ENCODE measurements at places on chromosomes 13 and 19. TPM values are rescaled to one million over a fixed set of nuclear protein-coding genes. Genes with fewer than 3 reads are reported as not detected.
A peak's percentile ranks its signal among the peaks of the same experiment; 100 is the strongest.

- no peaks in the 10 kb centered on the region for H3K4me1 ChIP-seq
- H3K27ac ChIP-seq = no peak overlapping the region
- H3K4me3 ChIP-seq = no peak overlapping the region
- no peak for DNase-seq
These were observed 22.4 kb downstream of the PDE4A start for GRCh38 chr19:10442698-10443097.

- no peaks in the 10 kb centered on the region for H3K27me3 ChIP-seq
- H3K4me3 ChIP-seq = peak overlapping the region; percentile 35
- H3K27ac ChIP-seq = no peak overlapping the region
- DNase-seq = no peak
- no peaks in the 10 kb centered on the region for H3K36me3 ChIP-seq
These were observed 313.8 kb upstream of the SPRY2 start for GRCh38 chr13:80654638-80655249.

DNA sequence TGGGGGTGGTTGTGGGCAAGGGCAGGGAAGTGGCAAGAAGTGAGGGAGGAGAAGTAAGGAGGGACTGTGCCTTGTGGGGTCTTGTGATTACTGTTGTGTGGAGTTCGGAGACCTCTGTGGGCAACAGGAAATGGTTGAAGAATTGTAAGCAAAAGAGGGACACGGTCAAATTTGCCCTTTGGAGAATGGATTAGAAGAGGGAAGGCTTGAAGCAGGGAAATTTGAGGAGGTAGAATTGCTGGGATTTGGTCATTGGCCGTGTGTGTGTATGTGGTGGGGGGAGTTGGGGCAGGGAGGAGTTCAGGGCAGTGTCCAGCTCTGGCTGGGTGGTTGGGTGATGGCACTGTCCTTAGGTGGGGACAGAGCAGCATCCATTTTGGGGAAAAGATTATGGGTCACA is 3.6 kb downstream of the WASF3 start:
- H3K27ac ChIP-seq = no peak overlapping the region
- H3K36me3 ChIP-seq = no peaks in the 10 kb centered on the region
- DNase-seq = no peak
- H3K4me1 ChIP-seq = no peaks in the 10 kb centered on the region
- no peak overlapping the region for H3K4me3 ChIP-seq
- H3K27me3 ChIP-seq = no peaks in the 10 kb centered on the region

- H3K27ac ChIP-seq = peak overlapping the region; percentile 93
- no peaks in the 10 kb centered on the region for H3K36me3 ChIP-seq
- H3K27me3 ChIP-seq = peaks cover 10% of the 10 kb centered on the region
- no peak for DNase-seq
- H3K4me1 ChIP-seq = no peaks in the 10 kb centered on the region
These were observed 927 bp upstream of the TSHZ3 start for GRCh38 chr19:31350033-31350692.

GRCh38 chr19:17718947-17719711 is at the start of gene MAP1S:
TSS of gene MAP1S (plus strand) at chr19:17719480. CDS start at chr19:17719503, 23 bp downstream.
- peak within 1 kb of the TSS; percentile 98 for H3K4me3 ChIP-seq
- H3K27ac ChIP-seq = peak within 1 kb of the TSS; percentile 79
- H3K4me1 ChIP-seq = peaks cover 12% of the 10 kb centered on the region

GRCh38 chr19:2555422-2556220 is 79.7 kb downstream of the GADD45B start:
- H3K27ac ChIP-seq = peak overlapping the region; percentile 54
- no peak for DNase-seq
- no peaks in the 10 kb centered on the region for H3K27me3 ChIP-seq
- H3K4me1 ChIP-seq = no peaks in the 10 kb centered on the region
- no peaks in the 10 kb centered on the region for H3K36me3 ChIP-seq

DNA sequence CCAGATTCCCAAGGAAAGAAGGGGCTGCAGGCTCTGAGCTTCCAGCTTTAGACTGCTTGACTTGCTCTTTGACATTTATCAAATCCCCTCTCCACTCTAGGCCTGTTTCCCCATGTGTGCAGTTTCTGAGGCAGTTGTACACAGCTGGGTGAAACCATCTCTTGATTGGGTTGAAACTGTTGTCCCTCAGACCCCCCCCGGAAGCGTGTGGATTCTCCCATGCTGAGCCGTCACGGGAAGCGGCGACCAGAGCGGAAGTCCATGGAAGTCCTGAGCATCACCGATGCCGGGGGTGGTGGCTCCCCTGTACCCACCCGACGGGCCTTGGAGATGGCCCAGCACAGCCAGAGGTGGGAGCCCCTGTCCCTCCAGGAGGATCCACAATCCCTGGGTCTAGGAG is 19.7 kb downstream of the BRSK1 start:
- no peak overlapping the region for H3K4me3 ChIP-seq
- H3K27me3 ChIP-seq = no peaks in the 10 kb centered on the region
- no peaks in the 10 kb centered on the region for H3K36me3 ChIP-seq
- DNase-seq = no peak
- H3K27ac ChIP-seq = no peak overlapping the region
- no peaks in the 10 kb centered on the region for H3K4me1 ChIP-seq

- no peak overlapping the region for H3K4me3 ChIP-seq
- H3K27ac ChIP-seq = no peak overlapping the region
- H3K36me3 ChIP-seq = no peaks in the 10 kb centered on the region
- DNase-seq = no peak
- no peaks in the 10 kb centered on the region for H3K27me3 ChIP-seq
- no peaks in the 10 kb centered on the region for H3K4me1 ChIP-seq
These were observed 43.3 kb downstream of the NAA16 start for GRCh38 chr13:41354416-41354815.

GRCh38 chr19:31325342-31325741 is 23.9 kb downstream of the TSHZ3 start:
- no peak overlapping the region for H3K27ac ChIP-seq
- no peaks in the 10 kb centered on the region for H3K4me1 ChIP-seq
- no peak overlapping the region for H3K4me3 ChIP-seq
- H3K27me3 ChIP-seq = no peaks in the 10 kb centered on the region
- H3K36me3 ChIP-seq = no peaks in the 10 kb centered on the region

GRCh38 chr13:96415831-96416385 is 326.0 kb downstream of the HS6ST3 start:
- no peak overlapping the region for H3K4me3 ChIP-seq
- H3K4me1 ChIP-seq = no peaks in the 10 kb centered on the region
- no peak for DNase-seq

GRCh38 chr13:36356058-36356457 is 9.9 kb upstream of the SPART start:
- H3K4me3 ChIP-seq = no peak overlapping the region
- H3K36me3 ChIP-seq = no peaks in the 10 kb centered on the region
- no peak for DNase-seq
- no peaks in the 10 kb centered on the region for H3K4me1 ChIP-seq
- no peak overlapping the region for H3K27ac ChIP-seq
- no peaks in the 10 kb centered on the region for H3K27me3 ChIP-seq

DNA sequence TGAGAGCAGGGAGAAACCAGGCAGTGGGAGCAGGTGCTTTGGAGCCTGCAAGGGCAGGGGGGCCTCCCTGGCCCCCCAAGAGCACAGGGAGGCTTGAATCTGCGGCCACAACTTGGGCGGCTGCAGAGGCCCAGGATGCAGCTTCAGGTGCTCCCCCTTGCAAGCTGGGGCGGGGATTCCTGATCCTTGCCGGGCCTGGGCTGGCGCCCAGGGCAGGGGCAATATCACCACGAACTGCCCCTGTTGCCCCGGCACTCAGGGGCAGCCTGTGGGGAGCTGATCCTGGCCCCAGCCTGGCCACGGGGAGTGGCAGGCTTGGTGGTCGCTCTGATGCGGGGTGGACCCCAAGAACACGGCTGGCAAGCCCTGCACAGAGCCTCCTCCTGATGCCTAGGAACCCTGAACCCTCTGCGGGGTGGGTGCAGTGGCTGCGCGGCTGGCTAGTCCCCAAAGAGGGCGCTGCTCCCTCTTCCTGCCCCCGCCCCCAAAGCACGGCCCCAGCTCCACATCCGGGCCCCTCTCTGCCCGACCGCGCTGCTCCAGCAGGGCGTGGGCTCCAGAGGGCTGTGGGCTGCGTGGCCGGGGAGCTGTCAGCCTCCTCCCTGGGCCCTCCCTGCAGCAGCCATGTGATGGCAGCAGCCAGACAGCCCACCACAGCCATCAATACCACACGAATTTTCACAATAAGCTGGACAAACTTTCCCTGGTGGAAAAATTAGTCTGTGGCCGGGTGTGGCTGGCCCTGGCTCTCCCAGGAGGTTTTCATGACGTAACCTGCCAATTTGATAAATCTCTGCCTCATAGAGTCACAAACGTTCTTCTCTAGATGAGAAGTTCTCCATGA is 21.0 kb downstream of the TNFSF9 start:
- H3K27me3 ChIP-seq = no peaks in the 10 kb centered on the region
- H3K27ac ChIP-seq = no peak overlapping the region
- no peaks in the 10 kb centered on the region for H3K36me3 ChIP-seq
- no peak overlapping the region for H3K4me3 ChIP-seq
- no peak for DNase-seq

- H3K4me3 ChIP-seq = no peak overlapping the region
- no peak overlapping the region for H3K27ac ChIP-seq
- DNase-seq = no peak
- H3K27me3 ChIP-seq = no peaks in the 10 kb centered on the region
- no peaks in the 10 kb centered on the region for H3K4me1 ChIP-seq
- H3K36me3 ChIP-seq = no peaks in the 10 kb centered on the region
These were observed 390.7 kb upstream of the SLITRK1 start for GRCh38 chr13:84272877-84273562.

- H3K4me3 ChIP-seq = peak overlapping the region; percentile 80
- H3K36me3 ChIP-seq = no peaks in the 10 kb centered on the region
- DNase-seq = no peak
- no peaks in the 10 kb centered on the region for H3K27me3 ChIP-seq
- H3K4me1 ChIP-seq = peaks cover 4% of the 10 kb centered on the region
These were observed 744 bp downstream of the ZNF805 start for GRCh38 chr19:57241176-57241575.

DNA sequence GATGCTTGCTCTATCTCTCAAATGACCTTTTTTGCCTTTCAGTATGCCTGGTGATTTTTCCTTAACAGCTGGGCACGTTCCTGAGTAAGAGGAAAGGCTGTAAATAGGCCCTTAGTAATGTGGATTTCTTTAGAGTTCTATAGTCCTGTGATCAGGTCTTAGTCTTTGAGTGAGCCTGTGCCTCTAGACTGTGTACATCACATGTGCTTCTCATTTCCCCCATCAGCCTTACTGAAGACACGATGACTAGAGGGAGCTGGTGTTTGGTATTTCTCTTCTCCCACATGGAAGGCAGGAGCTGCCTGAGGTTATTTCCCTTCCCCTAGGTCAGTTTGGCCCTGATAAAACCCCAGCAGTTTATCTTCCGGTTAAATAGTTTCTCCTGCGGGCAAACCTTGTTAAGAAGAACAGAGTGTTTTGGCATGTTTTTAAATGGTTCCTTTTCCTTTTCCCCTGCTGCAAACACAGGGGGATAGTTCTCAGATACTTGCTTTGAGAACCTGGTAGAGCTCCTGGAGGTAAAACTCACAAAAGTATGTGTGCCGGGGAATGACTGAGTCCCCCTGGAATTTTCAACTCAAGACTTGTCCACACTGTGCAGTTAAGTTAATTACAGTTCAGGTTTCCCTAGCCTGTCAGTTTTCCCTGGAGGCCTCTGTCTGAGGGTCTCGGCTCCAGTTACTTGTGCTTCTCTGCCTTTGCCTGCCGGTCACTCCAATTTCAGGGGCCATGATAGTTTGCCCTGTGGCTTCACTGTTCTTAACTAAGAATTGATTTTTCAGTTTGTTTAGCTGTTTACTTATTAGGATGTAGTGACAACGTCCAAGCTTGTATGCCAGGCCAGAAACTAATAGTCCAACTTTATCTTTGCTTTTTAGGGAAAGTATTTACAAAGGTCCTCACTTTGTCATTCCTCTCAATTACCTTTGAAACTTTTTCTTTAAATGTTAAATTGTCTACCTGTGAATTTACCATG is 94.4 kb downstream of the URI1 start:
- H3K36me3 ChIP-seq = no peaks in the 10 kb centered on the region
- no peak overlapping the region for H3K4me3 ChIP-seq
- no peaks in the 10 kb centered on the region for H3K27me3 ChIP-seq
- H3K27ac ChIP-seq = no peak overlapping the region

DNA sequence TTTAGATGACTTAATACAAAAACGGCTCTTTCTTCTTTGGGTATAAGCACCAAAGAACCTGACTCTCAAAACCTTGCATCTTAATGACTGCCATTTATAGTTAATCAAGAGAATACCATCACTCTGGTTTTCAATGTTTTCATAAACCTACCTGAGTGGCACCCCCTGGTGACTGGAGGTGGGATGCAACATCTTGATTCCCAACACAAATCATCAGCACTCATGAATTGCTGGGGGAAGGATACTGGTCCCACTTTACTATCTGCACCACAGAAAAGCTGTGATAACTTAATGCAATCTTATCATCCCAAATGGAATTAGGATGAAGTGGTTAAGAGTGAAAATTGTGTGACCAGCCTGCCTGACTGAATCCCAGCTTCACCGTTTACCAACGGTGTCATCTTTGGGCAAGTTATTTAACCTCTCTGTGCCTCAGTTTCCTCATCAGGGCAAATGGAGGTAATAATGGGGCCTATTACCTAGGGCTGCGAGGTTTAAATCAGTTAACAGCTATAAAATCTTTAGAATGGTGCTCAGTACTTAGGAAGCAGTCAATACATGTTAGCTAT is 366.4 kb downstream of the KLF12 start:
- no peaks in the 10 kb centered on the region for H3K27me3 ChIP-seq
- no peaks in the 10 kb centered on the region for H3K4me1 ChIP-seq
- DNase-seq = no peak
- H3K4me3 ChIP-seq = no peak overlapping the region
- no peak overlapping the region for H3K27ac ChIP-seq
- no peaks in the 10 kb centered on the region for H3K36me3 ChIP-seq

DNA sequence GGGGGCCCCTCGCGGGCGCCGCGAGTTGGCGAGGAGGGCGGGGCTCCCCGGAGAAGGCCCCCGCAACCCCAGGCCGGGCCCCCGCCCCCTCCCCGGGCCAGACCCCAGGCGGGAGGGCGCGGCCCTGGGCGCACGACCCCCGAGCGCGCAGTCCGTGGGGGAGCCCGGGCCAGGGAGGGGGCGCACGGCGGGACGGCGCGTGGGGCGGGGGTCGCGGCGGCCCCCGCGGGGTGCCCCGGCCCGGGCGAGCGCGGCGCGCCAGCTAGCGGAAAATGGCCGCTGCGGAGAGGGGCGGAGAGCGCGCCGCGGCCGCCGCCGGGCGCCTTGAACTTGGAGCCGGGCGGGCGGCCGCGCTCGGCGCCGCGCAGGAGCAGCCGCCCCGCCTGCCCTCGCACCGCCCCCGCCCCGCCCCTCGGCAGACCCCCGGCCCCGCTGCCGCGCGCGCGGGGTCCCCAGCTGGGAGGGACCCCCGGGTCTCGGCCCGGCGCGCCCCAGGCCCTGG is 6.4 kb upstream of the NFIC start:
- no peak for DNase-seq
- peak overlapping the region; percentile 100 for H3K4me3 ChIP-seq
- H3K27me3 ChIP-seq = no peaks in the 10 kb centered on the region
- peak overlapping the region; percentile 98 for H3K27ac ChIP-seq
- peaks cover 8% of the 10 kb centered on the region for H3K4me1 ChIP-seq

GRCh38 chr13:20528452-20528851 is 2.8 kb upstream of the CRYL1 start:
- no peaks in the 10 kb centered on the region for H3K27me3 ChIP-seq
- H3K4me1 ChIP-seq = no peaks in the 10 kb centered on the region
- no peak overlapping the region for H3K27ac ChIP-seq

Gene PSG3
- total RNA-seq = not detected

Gene DAND5
- total RNA-seq = not detected

Gene ZNF497
- 5.3 TPM for total RNA-seq

Gene NLRP7
- not detected for total RNA-seq

Gene GDF15
- total RNA-seq = 9.2 TPM
